ENCODE measurements at places on chromosomes 13 and 19. TPM values are rescaled to one million over a fixed set of nuclear protein-coding genes. Genes with fewer than 3 reads are reported as not detected.

- no peak overlapping the region for H3K4me3 ChIP-seq
- DNase-seq: no peak
- H3K27me3 ChIP-seq: no peaks in the 10 kb centered on the region
- H3K36me3 ChIP-seq: no peaks in the 10 kb centered on the region
- no peak overlapping the region for H3K27ac ChIP-seq
These were observed 21.4 kb upstream of the ERVV-1 start for GRCh38 chr19:52992109-52993004.

DNA sequence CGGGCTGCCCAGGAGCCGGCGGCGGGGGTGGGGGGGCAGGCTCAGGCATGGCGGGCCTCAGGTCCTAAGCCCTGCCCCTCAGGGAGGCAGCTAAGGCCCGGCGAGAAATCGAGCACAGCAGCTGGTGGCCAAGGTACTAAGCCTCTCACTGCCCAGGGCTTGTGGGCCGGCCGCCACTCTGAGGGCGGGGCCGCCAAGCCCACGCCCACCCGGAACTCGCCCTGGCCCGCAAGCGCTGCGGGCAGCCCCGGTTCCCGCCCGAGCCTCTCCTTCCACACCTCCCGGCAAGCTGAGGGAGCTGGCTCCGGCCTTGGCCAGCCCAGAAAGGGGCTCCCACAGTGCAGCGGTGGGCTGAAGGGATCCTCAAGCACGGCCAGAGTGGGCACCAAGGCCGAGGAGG is 33.1 kb downstream of the PCDH8 start:
- H3K4me3 ChIP-seq: no peak overlapping the region
- H3K27ac ChIP-seq: no peak overlapping the region
- DNase-seq: no peak
- H3K27me3 ChIP-seq: no peaks in the 10 kb centered on the region
- no peaks in the 10 kb centered on the region for H3K4me1 ChIP-seq
- H3K36me3 ChIP-seq: no peaks in the 10 kb centered on the region

HSD17B14 gene
- total RNA-seq: 0.58 TPM

GRCh38 chr19:49488863-49489537 is 1.6 kb downstream of the RPL13A start:
- H3K27me3 ChIP-seq: no peaks in the 10 kb centered on the region
- H3K36me3 ChIP-seq: peaks cover 40% of the 10 kb centered on the region
- peaks cover 29% of the 10 kb centered on the region for H3K4me1 ChIP-seq
- H3K4me3 ChIP-seq: peak overlapping the region; percentile 98

IL12RB1 gene
- 0.04 TPM for total RNA-seq

All from HepG2 (cell line).